Activated CD4-positive, alpha-beta T cell treated with anti-CD3 and anti-CD28 coated beads, Interleukin-2, amount 50 U/mL, for 4 hours (primary cell): ENCODE measurements at places on chromosomes 5 and 9.

DNA sequence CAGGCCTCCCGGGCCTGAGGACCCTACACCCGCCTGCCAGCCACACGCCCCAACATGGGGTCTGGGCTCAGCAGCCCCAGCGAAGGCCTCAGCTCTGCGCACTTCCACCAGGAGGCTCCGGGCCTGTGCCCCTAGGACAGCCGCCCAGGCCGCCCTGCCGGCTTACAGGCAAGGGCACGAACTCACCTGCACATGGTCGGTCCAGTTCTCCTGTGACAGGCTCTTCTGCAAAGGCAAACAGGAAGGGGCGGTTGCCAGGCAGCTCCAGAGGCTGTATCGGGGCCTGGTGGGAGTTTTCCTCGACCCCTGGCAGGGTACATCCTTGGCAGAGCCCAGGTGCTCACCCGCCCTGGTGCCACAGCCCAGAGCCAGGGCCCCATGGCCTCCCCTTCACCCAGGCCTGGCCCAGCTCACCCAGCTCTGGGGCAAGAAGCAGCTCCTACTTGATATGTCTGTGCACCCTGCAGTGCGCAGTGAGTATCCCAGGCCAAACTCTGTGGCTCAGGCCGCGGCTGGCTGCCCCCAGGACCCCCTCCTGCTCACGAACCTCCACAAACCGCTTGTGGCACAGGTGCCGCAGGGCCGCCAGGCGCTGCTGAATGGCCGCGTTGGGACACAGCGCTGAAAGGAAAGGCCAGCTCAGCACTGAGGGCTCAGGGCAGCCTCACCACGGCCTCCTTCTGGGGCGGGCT is 52.2 kb upstream of the NRARP start:
- DNase-seq, result no peak

DNA sequence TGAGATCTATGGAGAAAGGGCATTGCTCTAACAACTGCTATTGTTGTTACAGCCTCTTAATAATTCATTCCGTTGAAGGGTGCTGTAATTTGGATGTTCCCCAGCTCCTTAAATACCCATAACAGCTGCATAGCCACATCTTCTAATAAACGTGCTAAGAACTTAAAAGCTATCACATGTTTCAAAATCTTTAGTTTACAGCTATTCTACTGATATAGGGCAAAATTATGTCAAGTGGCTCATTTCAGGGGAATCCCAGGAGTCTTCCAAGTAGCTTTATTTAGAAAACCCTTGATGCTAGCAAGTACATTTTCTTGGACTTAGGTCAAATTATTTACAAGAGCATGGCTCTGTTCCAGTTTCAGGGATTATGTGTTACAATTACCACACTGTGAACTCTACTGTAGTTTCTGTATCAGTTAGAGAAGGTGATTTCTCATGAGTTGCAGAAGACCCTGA is 990.4 kb upstream of the ACO1 start:
- DNase-seq, result no peak

DNA sequence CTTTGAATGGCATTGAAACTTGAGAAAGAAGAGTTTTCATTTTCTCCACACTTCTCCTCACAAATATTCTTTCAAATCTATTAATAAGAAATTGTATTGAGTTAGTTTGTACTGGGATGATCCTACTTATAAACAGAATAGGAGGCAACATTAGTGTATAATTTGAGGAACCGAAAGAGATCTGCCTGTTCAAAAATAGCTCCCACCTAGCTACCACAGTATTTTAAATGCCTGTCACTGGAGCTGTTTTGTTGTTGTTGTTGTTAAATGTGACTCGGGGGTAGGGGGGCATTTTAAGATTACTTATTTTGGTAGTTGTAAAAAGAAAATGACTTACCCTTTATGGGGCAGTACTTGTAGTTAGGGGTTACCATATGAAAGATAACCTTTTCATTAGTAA is 20.1 kb upstream of the HAPLN1 start:
- DNase-seq, result no peak

GRCh38 chr9:97506306-97506705 is 4.8 kb downstream of the TMOD1 start:
- no peak for DNase-seq

- DNase-seq, result no peak
Observed at GRCh38 chr5:73985145-73985544, 359.1 kb downstream of the ARHGEF28 start.

DNA sequence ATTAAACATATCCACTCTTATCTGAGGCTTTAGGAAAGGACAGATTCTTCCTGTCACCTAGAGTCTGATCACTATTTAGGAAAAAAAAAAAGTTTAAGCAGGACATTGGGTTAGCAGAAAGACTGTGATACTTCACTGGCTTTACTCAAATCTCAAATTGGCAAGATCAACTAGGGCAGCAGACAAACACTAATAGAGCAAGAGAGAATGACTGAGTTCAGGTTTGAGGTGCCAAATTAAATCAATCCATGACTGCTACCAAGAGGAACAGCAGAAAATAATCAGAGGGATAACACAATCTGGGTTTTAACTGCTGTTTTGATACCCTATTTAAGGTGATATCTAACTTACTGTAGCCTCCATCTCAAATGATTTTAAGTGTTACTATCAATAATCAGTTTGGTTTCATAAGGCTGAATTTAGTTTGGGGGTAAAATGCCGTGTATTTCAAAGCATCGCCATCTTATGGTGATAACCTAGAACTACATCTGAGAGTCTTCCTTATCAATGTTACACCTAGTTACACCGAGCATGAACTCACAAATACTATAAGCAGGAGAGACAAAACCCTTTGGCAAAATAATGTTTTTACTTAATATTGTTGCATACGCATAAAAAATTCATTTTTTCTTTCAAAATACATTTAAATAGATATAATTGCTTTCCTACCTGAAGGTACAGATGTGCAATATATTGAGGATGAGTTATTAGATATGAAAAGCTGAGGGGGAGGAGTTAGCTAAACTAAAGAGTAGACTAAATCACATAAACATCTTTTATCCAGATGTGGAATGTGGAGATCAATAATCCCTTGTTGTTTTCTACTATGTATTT is 286.4 kb upstream of the CDH12 start:
- DNase-seq, result no peak

- DNase-seq, result no peak
Observed at GRCh38 chr9:120080849-120081248, 499.1 kb downstream of the CDK5RAP2 start.

DNA sequence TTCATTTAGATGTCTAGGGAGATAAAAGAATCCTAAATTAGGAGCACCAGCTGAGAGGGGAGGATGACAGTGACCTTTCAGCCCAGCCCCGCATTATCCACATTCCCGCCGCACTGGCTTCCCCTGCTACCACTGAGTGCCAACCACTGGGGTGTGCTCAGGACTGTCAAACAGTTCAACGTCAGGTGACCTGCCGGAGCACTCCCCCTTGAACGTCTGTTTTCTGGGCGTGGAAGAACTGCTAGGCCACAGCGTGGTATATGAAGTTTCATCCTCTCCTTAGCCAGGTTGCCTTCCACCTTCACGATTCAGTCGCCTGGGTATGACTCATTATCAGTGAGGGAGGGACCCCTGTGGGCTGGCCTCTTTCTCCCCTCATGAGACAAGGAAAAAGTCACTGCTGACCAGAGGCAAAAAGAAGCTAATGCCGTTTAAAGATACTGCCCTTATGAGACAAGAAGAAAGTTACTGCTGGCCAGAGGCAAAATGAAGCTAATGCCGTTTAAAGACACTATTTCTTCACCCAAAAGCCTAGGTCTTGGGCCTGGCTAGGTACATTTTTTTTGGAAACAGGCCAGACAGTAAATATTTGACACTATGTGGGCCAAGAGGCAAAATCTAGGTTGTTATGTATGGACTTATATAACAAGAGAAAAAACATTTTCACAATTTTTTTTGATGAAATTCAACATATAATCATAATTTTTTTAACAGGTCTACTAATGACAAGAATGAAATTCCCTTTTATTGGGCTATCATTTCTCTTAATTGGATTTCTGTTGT is 4.6 kb downstream of the NMRK1 start:
- DNase-seq, result no peak

GRCh38 chr5:14306329-14306815 is 163.2 kb downstream of the TRIO start:
- no peak for DNase-seq

- DNase-seq, result no peak
Observed at GRCh38 chr9:124215368-124215910, 42.3 kb upstream of the NEK6 start.

- no peak for DNase-seq
Observed at GRCh38 chr9:71729816-71730526, 38.3 kb downstream of the CEMIP2 start.
